ENCODE measurements at places on chromosomes 1 and 21. TPM values are rescaled to one million over a fixed set of nuclear protein-coding genes. Genes with fewer than 3 reads are reported as not detected.

SMIM34 gene
- not detected for total RNA-seq

DNA sequence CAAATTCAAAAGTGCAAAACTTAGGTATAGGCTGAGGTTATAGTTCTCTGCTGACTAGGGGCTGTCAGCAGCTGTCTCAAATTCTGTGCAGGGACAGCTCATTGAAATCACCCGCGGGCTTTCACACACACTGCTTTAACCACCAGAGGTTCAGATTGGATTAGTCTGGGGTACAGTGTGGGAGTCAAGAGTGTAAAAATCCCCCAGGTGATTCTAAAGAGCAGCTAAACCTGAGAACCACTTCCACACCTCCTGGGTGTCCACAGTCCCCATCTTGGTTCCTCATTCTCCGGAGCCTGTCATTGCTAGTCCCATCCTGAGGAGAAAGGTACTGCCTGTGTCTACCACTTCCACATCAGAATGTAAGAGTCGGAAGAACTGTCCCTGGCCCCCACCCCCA, 9.9 kb upstream of the TDRD10 start:
- no peaks in the 10 kb centered on the region for H3K36me3 ChIP-seq
- no peak for DNase-seq
- H3K27ac ChIP-seq, result no peak overlapping the region
- no peak overlapping the region for H3K4me3 ChIP-seq
- peaks cover 6% of the 10 kb centered on the region for H3K27me3 ChIP-seq
- no peaks in the 10 kb centered on the region for H3K4me1 ChIP-seq

GRCh38 chr1:37561133-37562132, 4.7 kb downstream of the DNALI1 start:
- H3K27ac ChIP-seq, result no peak overlapping the region
- DNase-seq, result peak; percentile 35
- no peaks in the 10 kb centered on the region for H3K27me3 ChIP-seq
- peaks cover 5% of the 10 kb centered on the region for H3K4me1 ChIP-seq
- H3K36me3 ChIP-seq, result peaks cover 7% of the 10 kb centered on the region
- no peak overlapping the region for H3K4me3 ChIP-seq

- H3K36me3 ChIP-seq, result no peaks in the 10 kb centered on the region
- H3K4me3 ChIP-seq, result no peak overlapping the region
- no peak overlapping the region for H3K27ac ChIP-seq
These were observed 28.2 kb downstream of the PIGP start for GRCh38 chr21:37044643-37045042.

GRCh38 chr1:14996133-14997050, 157.2 kb upstream of the TMEM51 start:
- H3K27me3 ChIP-seq, result no peaks in the 10 kb centered on the region
- no peaks in the 10 kb centered on the region for H3K36me3 ChIP-seq
- peak overlapping the region; percentile 83 for H3K27ac ChIP-seq
- H3K4me1 ChIP-seq, result peaks cover 26% of the 10 kb centered on the region
- H3K4me3 ChIP-seq, result peak overlapping the region; percentile 26

TMEM52 gene
- total RNA-seq, result 27.5 TPM

- peaks cover 19% of the 10 kb centered on the region for H3K4me1 ChIP-seq
- no peak overlapping the region for H3K4me3 ChIP-seq
- DNase-seq, result peak; percentile 80
- H3K27me3 ChIP-seq, result no peaks in the 10 kb centered on the region
These were observed 6.6 kb downstream of the LIN28A start for GRCh38 chr1:26417111-26417759.

- H3K4me3 ChIP-seq, result no peak overlapping the region
- H3K4me1 ChIP-seq, result no peaks in the 10 kb centered on the region
- H3K36me3 ChIP-seq, result no peaks in the 10 kb centered on the region
These were observed 94.5 kb downstream of the SYF2 start for GRCh38 chr1:25137521-25138395.

ASPM gene
- 29.9 TPM for total RNA-seq

JAM2 gene
- total RNA-seq, result 0.15 TPM

GRCh38 chr1:20885121-20885520, 98.0 kb upstream of the HP1BP3 start:
- DNase-seq, result no peak
- H3K4me1 ChIP-seq, result no peaks in the 10 kb centered on the region
- no peak overlapping the region for H3K4me3 ChIP-seq
- no peaks in the 10 kb centered on the region for H3K27me3 ChIP-seq
- H3K27ac ChIP-seq, result no peak overlapping the region

- no peak overlapping the region for H3K27ac ChIP-seq
- peaks cover 18% of the 10 kb centered on the region for H3K4me1 ChIP-seq
- no peak for DNase-seq
- H3K27me3 ChIP-seq, result no peaks in the 10 kb centered on the region
- 0 out of 2 replicates have a peak, but pooled peaks cover 7% of the 10 kb centered on the region for H3K36me3 ChIP-seq
These were observed 53.3 kb downstream of the MRPS6 start for GRCh38 chr21:34126691-34127090.

XCL1 gene
- total RNA-seq, result not detected

DNA sequence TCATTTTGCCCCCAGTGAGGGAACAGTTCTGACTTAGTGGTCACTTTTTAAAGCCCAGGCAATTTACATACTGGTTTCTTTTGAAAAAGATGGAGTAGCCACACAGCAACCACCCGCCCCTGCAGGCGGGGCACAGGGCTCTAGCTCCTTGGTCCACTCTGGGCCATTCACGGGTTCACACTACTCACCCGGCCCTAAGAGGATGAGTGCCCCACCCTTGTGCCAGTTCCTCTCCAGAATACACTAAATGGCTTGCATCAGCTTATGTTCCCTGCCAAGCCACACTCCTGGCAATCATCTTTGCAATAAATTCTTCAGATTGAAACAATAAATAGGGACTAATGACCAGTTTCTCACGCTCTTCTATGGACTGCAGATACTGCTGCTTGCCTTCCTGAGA, 15.7 kb upstream of the ATP13A2 start:
- no peaks in the 10 kb centered on the region for H3K4me1 ChIP-seq
- H3K27me3 ChIP-seq, result no peaks in the 10 kb centered on the region
- no peak overlapping the region for H3K4me3 ChIP-seq
- H3K36me3 ChIP-seq, result peaks cover 31% of the 10 kb centered on the region
- DNase-seq, result no peak

DNALI1 gene
- total RNA-seq, result 0.64 TPM

DNA sequence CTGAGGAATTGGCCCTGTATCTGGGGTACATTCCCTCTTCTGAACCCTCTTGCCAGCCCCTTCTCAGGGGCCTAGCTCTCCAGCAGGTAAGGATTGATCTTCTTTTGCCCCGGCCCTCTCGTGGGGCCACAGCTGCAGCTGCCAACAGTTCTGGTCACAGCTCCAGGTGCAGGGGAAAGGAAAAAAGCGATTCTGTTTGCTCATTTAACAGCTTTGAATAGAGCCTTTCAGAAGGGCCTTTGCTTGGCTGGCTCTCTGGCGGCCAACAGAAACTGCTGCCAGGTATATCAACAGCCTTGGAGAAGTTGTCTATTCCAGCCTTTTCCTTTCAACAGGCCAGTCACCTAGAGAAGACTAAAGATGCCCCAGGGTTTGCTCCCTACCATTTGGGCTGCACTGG, 16.1 kb upstream of the FMOD start:
- H3K36me3 ChIP-seq, result no peaks in the 10 kb centered on the region
- no peak overlapping the region for H3K27ac ChIP-seq
- H3K27me3 ChIP-seq, result peaks cover 44% of the 10 kb centered on the region
- H3K4me1 ChIP-seq, result no peaks in the 10 kb centered on the region
- no peak for DNase-seq

PRAMEF17 gene
- not detected for total RNA-seq

USH2A gene
- not detected for total RNA-seq

GRCh38 chr1:2414297-2414958, 2.1 kb upstream of the PEX10 start:
- H3K4me1 ChIP-seq, result peaks cover 39% of the 10 kb centered on the region
- 0 out of 2 replicates have a peak, but pooled peaks cover 6% of the 10 kb centered on the region for H3K36me3 ChIP-seq
- H3K4me3 ChIP-seq, result peak overlapping the region; percentile 75
- peak overlapping the region; percentile 98 for H3K27ac ChIP-seq

NUP210L gene
- total RNA-seq, result 0.10 TPM

DNA sequence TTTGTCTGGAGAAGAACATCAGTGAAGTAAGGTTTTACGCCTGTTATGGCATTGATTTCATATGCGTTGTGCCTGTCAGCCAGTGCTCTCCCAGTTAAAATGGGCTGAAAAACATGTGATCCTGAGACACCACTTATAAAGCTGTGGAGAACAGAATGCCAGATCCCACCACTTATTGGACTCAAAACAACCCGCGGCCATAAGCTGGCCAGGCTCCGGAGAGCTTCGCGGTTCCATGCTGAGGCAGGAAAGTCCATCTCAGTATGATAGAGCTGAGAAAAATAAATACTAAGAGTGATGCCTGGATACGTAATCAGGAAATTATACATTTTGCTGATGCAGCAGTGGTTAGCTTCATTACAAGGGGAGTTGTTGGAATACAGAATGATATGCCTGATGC, 5.1 kb downstream of the APOBEC4 start:
- H3K4me3 ChIP-seq, result no peak overlapping the region
- no peaks in the 10 kb centered on the region for H3K36me3 ChIP-seq
- H3K4me1 ChIP-seq, result no peaks in the 10 kb centered on the region
- H3K27me3 ChIP-seq, result 0 out of 2 replicates have a peak, but pooled peaks cover 8% of the 10 kb centered on the region

DNA sequence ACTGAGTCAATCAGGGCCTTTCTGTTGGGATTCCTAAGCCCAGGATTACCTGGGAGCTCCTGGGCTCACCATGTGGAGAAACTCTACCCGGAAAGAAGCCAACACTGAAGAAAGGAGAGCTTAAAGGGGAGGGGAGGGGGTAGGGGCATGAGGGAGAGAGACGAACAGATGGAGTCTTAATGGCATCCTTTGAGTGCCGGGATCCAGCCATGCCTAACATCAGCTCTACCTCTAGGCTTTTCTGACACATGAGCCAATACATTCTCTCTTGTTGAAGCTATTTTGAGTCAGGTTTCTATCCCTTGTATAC, 75.0 kb downstream of the NPHP4 start:
- H3K27ac ChIP-seq, result no peak overlapping the region
- no peak overlapping the region for H3K4me3 ChIP-seq
- no peaks in the 10 kb centered on the region for H3K36me3 ChIP-seq
- peaks cover 5% of the 10 kb centered on the region for H3K4me1 ChIP-seq

- DNase-seq, result no peak
- H3K27ac ChIP-seq, result peak overlapping the region; percentile 84
- H3K4me1 ChIP-seq, result peaks cover 75% of the 10 kb centered on the region
- H3K36me3 ChIP-seq, result no peaks in the 10 kb centered on the region
- no peak overlapping the region for H3K4me3 ChIP-seq
These were observed 4.4 kb upstream of the PHC2 start for GRCh38 chr1:33435096-33435820.

- DNase-seq, result no peak
- H3K4me3 ChIP-seq, result no peak overlapping the region
- no peaks in the 10 kb centered on the region for H3K36me3 ChIP-seq
- no peak overlapping the region for H3K27ac ChIP-seq
These were observed 99.5 kb downstream of the TGFB2 start for GRCh38 chr1:218444588-218444987.

DNA sequence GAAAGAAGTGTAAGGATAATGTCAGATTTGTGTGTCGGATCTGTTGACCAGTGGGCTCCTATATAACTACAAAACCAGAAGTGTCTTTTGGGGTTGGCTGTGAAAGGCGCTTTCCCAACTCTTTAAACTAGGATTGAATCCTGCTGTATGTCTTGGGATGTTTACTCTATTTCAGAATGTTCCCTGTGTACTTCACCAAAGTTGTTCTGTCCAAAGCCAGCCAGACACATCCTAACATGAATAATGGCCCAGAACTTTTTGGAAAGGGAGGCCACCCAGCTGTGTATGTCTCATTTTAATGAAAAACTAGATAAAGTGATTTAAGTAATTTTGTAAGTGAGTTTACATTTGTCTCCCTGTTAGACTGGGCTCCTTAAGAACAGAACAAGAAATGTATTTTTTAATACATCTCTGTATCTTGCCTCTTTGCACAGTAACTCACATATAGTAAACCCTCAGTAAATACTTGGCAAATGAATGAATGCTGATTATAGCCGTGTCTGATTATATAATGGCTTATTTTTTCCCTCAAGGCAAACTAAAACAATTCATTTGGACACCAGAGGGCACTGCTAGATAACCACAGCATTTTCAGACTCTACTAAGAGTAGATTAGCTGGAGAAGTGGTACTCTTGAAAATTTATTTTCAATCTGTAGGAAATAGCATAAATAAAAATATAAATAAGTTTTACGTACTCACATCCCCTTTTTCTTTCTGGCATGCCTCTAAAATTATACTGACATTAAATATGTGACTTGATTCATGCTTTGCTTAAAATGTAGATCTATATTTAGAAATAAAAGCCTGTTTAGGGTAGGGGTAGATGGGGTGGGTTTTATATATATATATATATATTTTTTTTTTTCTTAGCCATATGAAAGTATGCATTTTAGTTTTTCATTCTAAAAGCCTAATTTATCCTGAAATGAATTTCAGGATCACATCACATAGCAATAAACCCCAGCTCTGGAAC, 23.8 kb downstream of the TSEN15 start:
- H3K27me3 ChIP-seq, result no peaks in the 10 kb centered on the region
- no peak overlapping the region for H3K4me3 ChIP-seq
- peak; percentile 40 for DNase-seq
- H3K36me3 ChIP-seq, result no peaks in the 10 kb centered on the region

DNA sequence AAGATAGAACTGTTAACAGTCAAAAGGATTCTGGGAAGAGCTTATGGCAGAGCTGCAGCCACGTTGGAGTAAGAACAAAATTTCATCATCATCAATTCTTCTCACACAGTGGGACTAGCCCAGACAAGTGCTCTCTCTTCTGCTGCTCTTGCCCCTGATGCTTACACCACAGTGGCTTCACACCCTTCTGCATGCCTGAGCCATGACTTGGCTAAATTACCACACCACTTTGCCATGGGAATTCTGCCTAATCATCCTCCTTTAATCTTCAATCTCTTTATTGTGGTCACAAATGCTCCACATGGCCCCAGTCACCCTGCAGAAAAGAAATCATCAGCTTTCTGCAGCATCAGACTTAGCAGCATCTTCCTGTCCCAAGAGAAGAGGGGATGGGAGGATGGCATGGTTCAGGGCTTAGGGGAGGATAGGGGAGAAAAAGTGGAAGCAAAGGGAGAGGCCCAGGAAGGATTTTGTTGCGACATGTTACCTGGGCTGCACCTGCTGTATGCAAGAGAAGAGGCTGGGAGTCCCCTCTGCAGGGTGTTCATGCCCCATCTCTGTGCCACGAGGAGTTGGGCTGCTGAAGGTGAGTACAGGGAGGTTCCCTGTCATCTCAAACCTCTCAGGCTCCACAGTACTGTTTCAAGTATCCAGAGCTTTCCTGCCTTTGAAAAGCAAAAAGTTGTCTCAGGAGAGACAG, 9.0 kb upstream of the RPTN start:
- DNase-seq, result peak; percentile 78
- peaks cover 37% of the 10 kb centered on the region for H3K4me1 ChIP-seq
- no peaks in the 10 kb centered on the region for H3K36me3 ChIP-seq
- H3K4me3 ChIP-seq, result no peak overlapping the region
- H3K27ac ChIP-seq, result no peak overlapping the region

INSRR gene
- not detected for total RNA-seq

C8A gene
- total RNA-seq, result 0.10 TPM

DNA sequence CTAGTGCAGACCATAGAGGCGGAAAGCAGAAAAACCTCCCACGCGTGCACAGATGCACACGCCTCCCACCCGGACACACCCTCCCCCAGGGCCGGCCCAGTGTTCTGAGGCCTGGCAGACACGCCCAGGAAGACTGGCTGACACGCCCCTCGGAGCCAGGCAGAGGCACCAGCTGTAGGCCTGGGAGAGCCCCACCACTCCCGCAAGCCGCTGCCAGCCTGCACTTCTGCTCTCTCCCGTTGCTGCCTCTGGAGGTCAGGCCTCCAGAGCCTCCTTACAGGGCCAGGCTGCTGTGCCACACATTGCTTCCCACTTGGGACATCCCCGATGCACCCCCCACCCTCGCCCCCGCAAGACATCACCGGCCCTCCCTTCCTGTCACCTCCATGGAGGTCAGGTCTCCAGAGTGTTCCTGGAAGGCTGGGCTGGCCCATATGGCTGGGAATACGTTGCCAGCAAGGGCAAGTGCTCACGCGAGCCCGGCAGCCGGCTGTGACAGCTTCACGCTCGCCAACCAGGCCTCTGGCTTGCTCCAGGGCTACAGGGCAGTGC, 40.4 kb downstream of the CASZ1 start:
- H3K4me1 ChIP-seq, result peaks cover 9% of the 10 kb centered on the region
- no peak overlapping the region for H3K4me3 ChIP-seq
- H3K27me3 ChIP-seq, result no peaks in the 10 kb centered on the region
- no peaks in the 10 kb centered on the region for H3K36me3 ChIP-seq

Measured in HCT116 (cell line).